CD4-positive, alpha-beta T cell treated with Interleukin-4 for 1 hour (primary cell): ENCODE measurements at places on chromosomes 16 and 17.

- DNase-seq = no peak
These were observed 4.4 kb downstream of the RTN4RL1 start for GRCh38 chr17:2020721-2021120.

DNA sequence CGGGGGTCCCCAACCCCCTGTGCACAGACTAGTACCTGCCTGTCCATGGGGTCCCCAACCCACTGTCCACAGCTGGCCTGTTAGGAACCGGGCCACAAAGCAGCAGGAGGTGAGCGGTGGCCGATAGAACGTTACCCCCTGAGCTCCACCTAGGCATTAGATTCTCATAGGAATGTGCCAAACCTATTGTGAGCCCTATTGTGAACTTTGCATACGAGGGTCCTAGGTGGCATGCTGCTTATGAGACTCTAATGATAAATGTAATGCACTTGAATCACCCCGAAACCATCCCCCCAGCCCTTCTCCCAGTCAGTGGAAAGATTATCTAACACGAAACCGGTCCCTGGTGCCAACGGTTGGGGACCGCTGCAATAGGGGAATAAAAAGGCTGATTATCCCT lies 1.5 kb downstream of the REXO5 start:
- DNase-seq = no peak

DNA sequence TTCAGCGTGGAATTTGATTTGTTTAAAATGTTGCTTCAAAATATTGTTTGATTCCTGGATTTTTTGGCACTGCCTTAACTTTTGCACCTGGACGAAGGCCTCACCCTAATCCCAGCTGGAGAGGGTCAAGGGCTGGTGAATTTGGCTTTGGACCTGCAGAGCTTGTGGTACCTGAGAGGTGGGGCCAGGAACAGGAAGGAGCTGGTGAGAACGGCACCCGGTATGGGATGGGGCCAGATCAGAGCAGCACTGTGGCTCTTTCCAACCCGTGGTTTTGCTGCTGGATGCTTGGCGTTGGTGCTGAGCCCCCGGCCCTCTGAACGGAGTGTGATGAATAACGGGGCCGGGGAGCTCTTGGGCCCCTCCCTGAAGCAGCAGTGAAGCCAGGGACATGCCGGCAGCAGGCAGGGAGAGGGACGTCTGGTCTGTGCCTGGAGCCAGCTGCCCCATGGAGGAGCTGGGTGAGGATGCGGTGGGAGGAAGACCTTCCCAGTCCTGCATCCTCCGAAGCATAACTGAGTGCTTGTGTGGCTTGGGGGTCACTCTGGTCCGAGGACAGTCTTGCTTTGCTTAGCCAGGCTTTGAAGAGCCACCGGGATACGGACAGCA lies 275.4 kb downstream of the SEC14L1 start:
- DNase-seq = no peak

GRCh38 chr16:85412911-85413520 lies 200.1 kb upstream of the GSE1 start:
- peak; percentile 2 for DNase-seq

DNA sequence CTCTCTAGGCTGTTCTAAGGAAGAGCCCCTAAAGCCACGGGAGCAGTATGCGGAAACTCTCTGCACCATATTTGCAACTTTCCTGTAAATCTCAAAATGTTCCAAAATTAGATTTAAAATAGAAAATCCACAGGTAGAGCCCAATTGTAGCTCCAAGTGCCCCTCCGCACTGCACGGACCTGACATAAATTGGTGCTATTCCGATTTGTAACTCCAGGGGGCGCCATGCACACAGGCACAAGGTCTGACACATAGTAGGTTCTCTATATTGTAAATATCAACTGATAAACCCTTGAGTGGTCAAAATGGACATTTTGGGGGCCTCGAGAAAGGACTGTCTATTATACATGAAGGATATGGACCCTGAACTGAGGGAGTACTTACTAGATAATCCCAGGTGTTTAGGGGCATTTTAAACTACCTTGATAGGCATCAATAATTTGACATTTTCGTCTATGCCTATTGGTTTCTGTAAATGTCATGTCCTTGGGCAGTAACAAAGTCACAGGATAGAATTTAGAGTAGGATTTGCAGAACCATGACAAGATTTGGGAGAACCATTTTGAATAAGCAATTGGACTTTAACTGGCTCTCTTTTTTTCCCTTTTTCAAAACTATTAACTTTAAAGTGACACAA lies 36.6 kb upstream of the TMEM132E start:
- peak; percentile 64 for DNase-seq

DNA sequence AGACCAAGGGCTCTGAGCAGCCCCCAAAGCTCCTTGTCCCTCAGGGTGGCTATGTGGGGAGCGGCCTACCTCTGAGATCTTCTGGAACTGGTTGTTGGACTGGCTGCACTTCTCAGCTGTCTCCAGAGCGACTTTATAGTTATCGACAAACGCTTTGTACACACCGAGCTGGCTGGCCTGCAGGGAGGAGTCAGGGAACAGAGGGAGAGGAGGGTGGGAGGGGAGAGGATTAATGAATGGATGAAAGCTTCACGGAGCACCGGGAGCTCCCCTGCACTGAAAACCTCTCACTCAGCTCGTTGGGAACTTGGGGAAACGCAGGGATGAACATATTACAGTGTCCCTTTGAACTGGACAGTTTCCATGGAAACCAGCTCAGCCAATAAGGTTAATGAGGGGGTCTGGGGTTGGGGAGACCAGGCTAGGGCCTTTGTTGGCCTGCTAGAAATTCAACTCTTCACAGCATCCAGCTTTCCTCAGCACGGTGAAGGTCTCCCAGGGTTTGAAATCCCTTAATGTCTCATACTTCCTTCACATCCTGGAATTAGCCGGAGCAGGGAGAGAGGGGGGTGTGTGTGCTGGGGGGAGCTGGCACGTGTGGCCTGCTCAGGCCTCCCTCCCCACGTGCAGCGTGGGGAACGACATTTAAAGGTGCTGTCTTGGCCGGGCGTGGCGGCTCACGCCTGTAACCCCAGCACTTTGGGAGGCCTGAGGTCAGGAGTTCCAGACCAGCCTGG lies 86.7 kb downstream of the TIMM22 start:
- DNase-seq = no peak

DNA sequence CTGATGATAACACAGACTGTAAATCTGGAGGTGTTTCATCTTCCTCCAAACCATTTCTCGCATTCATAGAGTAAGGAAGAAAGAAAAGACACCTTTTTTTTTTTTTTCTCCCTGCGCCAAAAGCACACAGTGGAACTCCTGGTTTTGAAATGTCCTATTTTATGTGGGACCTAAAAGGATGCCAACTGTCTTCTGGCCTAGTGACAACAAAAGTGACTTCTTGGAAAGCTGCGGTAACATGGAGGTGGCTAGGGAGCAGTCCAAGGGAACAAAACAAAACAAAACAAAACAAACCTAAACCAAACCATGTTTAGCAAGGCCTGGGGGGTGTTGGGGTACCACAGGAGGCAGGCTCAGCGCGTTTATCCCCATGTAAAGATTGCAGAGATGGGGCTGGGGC lies 174.8 kb downstream of the XYLT1 start:
- no peak for DNase-seq

- DNase-seq = no peak
These were observed 63.6 kb downstream of the OTOA start for GRCh38 chr16:21727344-21727743.

DNA sequence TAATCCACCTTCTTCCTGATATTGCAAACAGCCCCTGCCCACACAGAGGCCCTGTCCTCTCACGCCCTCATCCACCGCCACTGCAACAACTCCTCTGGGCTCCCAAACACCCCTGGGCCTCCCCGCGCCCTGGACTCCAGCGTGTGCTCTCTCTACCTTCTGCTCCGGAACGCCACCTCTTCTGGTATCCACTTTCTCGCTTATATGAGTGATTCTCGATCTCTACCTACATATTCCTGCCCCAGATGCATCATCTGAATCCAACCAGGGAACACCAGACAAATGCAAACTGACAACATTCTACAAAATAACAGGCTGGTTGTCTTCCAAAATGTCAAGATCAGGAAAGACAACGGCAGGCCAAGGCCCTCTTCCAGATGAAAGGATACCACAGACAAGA lies 19.0 kb downstream of the CAMKK1 start:
- no peak for DNase-seq

GRCh38 chr16:66801320-66802105 lies at the start of gene TERB1:
TSS of gene TERB1 (minus strand) at chr16:66801584. CDS start at chr16:66796798, 4,786 bp downstream.
- no peak for DNase-seq

GRCh38 chr16:75260851-75261589 lies 9.6 kb upstream of the BCAR1 start:
- no peak for DNase-seq

DNA sequence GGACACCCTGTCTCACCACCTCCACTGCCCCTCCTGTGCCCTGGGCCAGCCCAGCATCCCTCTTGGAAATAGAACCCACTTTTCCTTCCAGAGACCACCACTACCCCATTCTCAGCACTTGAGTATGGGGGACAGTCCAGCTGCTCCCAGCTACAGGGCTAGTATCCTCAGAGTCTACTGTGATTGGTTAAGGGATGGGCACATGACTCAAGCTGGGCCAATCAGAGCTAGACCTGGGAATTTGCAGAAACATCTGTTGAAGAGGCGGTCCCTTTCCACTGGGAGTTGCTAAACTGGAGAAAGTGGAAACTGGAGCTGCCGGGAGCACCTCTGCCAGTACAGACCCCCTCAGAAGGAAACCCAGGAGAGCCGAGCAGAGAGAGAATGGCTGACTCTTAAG lies 156.6 kb downstream of the GSG1L start:
- no peak for DNase-seq

GRCh38 chr16:77939968-77940367 lies 82.4 kb upstream of the CLEC3A start:
- DNase-seq = no peak

GRCh38 chr16:64352246-64352645 lies 769.6 kb downstream of the CDH11 start:
- no peak for DNase-seq

DNA sequence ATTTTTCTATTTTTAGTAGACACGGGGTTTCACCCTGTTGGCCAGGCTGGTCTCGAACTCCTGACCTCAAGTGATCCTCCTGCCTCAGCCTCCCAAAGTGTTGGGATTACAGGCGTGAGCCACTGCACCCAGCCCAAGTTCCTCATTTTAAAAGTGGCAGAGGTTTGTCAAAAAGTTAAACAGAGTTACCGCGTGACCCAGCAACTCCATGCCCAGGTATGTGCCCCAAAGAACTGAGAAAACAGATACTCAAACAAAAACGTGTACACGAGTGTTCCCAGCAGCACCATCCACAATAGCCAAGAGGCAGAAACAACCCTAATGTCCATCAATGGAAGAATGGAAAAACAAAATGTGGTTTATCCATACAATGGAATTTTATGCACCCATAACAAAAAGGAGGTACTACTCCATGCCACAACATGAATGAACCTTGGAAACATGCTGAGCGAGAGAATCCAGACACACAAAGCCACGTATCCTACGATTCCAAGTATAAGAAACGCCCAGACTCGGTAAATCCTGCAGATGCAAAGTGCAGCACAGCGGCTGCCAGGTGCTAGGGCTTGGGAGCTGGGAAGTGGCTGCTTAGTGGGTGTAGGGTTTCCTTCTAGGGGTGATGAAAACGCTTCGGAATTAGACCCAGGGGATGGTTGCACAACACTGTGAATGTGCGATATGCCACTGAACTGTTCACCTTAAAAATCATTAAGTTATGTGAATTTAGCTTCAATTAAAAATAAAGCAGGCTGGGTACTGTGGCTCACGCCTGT lies 24.8 kb downstream of the ADCY9 start:
- DNase-seq = no peak

- no peak for DNase-seq
These were observed 366.0 kb downstream of the CDH13 start for GRCh38 chr16:82992786-82993185.

DNA sequence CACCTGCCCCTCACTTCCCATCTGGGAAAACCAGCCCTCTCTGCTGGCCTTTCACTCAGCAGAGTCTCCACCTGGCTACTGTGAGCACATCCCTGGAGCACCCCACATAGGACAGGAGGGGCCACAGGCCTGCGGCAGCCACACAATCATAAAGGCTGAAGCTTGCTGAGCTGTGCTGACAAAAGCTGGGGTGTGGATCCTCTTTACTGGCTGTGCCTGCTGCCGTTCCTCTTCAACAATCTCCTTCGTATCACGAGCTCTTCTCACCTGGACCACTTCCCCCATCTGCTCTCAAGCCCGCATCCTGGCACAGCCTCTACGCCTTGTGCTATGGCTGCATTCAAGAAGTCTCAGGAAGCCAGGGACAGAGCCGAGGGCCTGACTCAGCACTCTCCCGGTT lies 86.1 kb downstream of the ZNF778 start:
- no peak for DNase-seq

GRCh38 chr16:56047307-56048234 lies 143.7 kb upstream of the GNAO1 start:
- DNase-seq = no peak

GRCh38 chr16:54063279-54063773 lies 223.3 kb downstream of the IRX3 start:
- DNase-seq = no peak

DNA sequence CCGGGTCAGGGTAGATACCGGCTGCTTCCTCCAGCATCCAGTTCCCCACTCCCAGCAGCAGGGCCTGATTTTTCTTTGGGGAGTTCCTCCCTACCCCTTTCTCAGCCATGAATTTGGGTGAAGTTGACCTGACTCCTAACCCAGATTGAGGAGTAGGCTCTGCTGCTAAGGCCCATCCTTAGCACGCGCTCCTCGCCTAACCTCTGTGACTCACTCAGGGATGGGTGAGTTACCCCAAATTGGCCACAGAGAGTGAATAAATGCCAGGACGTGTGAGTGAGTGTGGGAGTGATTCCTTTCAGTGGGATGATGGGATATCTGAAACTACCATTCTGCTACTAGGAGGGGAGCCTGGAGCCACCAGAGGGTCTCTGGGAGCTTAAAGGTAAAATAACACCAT lies 28.9 kb upstream of the ABCC12 start:
- DNase-seq = no peak

GRCh38 chr17:37848690-37849616 lies 75.3 kb upstream of the TBC1D3K start:
- DNase-seq = peak; percentile 25

- DNase-seq = no peak
These were observed 54.0 kb downstream of the ABR start for GRCh38 chr17:1125788-1126145.

DNA sequence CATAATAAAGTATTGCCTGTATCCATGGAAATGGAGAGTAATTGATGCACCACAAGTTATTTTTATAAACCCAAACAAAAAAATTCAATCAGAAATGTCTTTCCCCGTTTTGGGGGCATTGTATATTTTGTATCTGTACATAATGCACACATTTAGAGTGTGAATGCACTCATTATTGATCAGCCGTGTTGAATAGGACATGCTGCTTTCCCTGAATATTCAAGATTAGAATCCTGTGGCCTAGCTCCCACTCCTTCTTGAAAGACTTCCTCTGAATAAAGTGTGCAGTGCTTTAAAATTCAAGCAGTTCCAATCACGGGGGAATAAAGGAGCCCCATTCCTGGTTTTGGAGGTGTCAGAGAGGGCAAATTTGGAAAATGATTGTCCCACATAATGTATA lies 103.8 kb upstream of the TOX3 start:
- no peak for DNase-seq

GRCh38 chr16:67394155-67395104 lies 1.1 kb upstream of the TPPP3 start:
- peak; percentile 55 for DNase-seq

DNA sequence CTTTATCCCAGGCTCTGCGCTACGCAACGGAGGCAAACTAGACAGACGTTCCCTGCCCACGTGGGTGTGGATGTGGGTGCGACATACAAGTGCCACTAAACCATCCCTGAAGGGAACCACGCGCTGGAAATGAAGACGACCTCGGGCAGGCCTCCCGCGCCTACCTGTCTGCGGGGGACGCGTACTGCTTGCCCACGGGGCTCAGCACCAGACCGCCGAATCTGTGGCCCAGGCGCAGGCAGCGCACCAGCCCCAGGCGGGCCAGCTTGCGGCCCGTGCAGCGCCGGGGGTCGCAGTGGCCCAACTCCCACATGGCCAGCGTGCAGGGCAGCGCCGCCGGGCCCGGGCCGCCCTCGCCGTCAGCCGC lies 480 bp downstream of the TSR3 start:
- DNase-seq = no peak
